Upper lobe of right lung (tissue), 1 donor: ENCODE measurements at places on chromosomes 12 and 14. TPM values are rescaled to one million over a fixed set of nuclear protein-coding genes. Genes with fewer than 3 reads are reported as not detected.

- H3K4me3 ChIP-seq: no peak overlapping the region
- H3K36me3 ChIP-seq: no peaks in the 10 kb centered on the region
- H3K27me3 ChIP-seq: no peaks in the 10 kb centered on the region
- H3K27ac ChIP-seq: no peak overlapping the region
Observed at GRCh38 chr14:58746261-58746660, 108.5 kb downstream of the DACT1 start.

Gene PRR4
- total RNA-seq: 1.7 TPM

DNA sequence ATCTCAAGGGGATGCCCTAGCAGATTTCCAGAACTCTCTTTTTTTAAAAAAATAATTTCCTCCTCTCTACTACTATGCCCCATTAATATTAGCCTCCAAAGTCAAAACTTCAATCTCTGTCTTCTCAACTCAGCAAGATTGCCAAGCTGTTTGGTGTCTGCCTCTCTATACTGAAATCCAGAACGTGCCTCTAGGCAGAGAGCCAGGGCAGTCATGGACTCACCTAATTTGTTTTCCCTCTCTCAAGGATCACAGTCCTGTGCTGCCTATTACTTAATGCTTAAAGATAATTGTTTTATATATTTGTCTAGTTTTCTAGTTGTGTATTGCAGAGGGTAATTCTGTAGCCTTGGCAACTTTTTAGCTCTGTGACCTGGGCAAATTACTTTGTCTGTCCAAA is 74.7 kb downstream of the E2F7 start:
- H3K27me3 ChIP-seq: no peaks in the 10 kb centered on the region
- H3K36me3 ChIP-seq: no peaks in the 10 kb centered on the region
- H3K27ac ChIP-seq: no peak overlapping the region

DNA sequence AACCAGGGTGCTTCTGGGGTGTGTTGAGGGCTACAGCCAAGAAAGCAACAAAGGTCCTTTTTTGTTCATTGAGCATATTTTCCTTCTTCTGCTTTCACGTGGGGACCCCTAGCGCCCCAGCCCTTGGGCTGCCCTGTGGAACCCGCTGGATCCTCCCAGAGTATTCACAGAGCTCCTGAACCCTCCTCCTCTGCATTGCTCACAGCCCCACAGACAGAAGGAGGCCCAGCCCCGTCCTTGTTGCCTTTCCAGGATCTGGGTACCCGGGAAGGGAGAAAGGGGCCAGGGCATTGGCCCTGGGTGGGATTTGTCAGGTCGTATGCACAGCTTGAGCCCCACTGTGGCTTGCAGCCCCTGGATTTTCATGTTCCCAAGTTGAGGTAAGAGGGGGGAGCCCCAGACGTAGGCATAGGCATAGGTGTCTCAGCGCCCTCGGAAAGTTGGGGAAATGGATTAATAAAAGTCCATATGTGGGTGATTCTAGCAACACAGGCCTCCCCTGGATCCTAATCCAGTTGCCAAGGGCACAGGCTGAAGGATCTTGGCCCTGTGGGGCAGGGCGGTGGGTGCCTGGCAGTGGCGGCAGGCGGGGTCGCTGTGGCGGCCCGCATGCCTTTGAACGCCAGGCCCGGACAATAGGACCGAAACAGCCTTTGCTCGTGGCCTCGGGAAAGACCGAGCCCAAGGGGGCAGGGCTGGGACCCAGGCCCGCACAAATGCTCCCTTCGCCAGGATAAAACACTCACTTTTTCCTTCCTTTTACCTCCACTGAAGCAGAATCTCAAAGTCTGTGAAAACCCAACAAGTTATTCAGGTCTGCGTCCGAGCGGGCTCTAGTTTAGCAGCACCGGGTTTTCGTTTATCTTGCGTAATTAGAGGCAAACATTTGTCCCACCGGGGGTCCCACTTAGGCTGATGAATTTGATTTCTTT is 3.0 kb upstream of the HOXC10 start:
- no peaks in the 10 kb centered on the region for H3K36me3 ChIP-seq
- H3K4me3 ChIP-seq: no peak overlapping the region
- peaks cover 99% of the 10 kb centered on the region for H3K27me3 ChIP-seq
- peaks cover 7% of the 10 kb centered on the region for H3K4me1 ChIP-seq

DNA sequence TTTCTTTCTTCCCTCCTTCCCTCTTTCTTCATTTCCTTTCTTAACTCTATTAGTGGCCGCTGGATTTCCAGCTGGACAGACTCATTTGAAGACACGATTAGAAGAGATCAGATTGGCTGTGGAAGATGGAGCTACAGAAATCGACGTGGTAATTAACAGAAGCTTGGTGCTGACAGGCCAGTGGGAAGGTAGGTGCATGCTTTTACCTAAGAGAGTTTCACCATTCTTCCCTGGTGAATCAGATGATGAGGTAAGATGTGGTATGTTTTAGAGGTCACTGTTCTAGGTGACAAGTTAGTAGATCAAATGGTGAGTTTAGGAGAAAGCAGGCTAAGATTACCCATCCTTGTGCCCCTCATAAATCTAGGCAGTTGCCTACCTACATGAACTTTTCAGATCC is 51.6 kb downstream of the DERA start:
- H3K27me3 ChIP-seq: no peaks in the 10 kb centered on the region
- H3K4me3 ChIP-seq: no peak overlapping the region
- no peaks in the 10 kb centered on the region for H3K4me1 ChIP-seq

DNA sequence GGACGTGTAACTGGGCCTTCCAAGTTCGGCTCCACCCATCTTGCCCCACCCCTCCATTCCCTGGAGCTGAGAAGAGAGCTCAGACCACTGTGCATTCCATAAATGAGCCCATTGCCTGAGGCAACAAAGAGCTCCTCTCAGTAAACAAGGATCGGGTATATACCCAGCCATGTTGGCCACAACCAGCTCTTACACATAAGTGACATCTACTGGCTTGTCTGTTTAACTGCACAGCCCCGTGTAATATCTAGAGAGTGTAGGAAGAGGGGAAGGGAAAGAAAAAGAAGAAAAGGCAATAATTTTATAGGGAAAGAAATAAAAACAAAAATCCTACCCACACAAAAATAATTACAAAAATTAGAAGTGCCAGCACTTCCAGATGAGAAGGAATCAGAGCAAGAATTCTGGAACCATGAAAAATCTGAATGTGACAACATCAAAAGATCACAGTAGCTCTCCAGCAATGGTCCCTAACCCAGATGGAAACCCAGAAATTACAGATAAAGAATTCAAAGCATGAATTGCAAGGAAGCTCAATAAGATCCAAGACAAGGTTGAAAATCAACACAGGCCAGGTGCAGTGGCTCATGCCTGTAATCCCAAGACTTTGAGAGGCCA is 308.1 kb downstream of the RPAP3 start:
- H3K27ac ChIP-seq: no peak overlapping the region
- no peaks in the 10 kb centered on the region for H3K36me3 ChIP-seq
- H3K27me3 ChIP-seq: no peaks in the 10 kb centered on the region
- H3K4me3 ChIP-seq: no peak overlapping the region
- DNase-seq: no peak

Gene KRT78
- not detected for total RNA-seq

DNA sequence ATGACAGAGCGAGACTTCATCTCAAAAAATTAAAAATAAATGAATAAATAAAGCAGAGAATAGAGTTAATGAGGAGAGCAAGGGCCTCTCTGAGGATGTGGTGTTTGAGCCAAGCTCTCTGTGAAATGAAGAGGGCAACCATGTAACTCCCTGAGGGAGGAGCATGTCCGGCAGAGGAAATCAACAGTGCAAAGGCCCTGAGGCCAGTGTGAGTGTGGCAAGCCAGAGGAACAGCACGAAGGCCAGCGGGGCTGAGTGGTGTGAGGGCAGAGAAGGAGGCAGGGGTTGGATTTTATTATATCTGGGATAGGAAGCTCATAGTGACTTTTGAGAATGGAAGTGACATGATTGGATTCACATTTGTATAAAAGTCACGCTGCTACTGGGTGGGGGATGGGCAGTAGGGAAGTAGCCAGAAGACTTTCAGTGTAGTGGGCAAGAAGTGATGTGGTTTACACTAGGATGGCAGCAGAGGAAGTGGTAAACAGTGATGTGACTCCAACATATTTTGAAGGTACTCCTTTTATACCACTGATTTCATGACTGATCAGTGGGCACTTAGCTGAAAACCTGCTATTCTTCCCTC is 10.3 kb upstream of the LRP1-AS start:
- no peak overlapping the region for H3K27ac ChIP-seq
- H3K27me3 ChIP-seq: no peaks in the 10 kb centered on the region
- H3K4me1 ChIP-seq: peaks cover 24% of the 10 kb centered on the region
- H3K36me3 ChIP-seq: peaks cover 84% of the 10 kb centered on the region
- DNase-seq: peak; percentile 61

- no peak overlapping the region for H3K27ac ChIP-seq
- peaks cover 2% of the 10 kb centered on the region for H3K4me1 ChIP-seq
- DNase-seq: no peak
Observed at GRCh38 chr12:26373606-26374495, 178.5 kb downstream of the SSPN start.
